Nephron progenitor cell (in vitro differentiated cells): ENCODE measurements at places on chromosomes 1 and 21.

GRCh38 chr1:14733048-14733778 lies 134.7 kb downstream of the KAZN start:
- DNase-seq = no peak

GRCh38 chr1:85984636-85985035 lies 171.9 kb downstream of the COL24A1 start:
- no peak for DNase-seq

DNA sequence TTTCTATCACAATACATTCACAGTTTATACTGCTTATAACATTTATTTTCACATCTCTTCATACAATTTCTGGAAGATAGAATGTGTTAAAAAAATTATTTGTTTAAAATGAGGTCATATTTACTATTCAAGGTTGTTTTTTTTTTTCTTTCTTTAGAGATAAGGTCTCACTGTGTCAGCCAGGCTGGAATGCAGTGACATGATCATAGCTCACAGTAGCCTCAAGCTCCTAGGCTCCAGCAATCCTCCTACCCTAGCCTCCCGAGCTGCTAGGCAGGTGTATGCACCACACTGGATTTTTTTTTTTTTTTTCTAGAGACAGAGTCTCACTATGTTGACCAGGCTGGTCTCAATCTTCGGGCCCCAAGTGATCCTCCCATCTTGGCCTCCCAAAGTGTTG lies 19.0 kb upstream of the RNF11 start:
- no peak for DNase-seq

DNA sequence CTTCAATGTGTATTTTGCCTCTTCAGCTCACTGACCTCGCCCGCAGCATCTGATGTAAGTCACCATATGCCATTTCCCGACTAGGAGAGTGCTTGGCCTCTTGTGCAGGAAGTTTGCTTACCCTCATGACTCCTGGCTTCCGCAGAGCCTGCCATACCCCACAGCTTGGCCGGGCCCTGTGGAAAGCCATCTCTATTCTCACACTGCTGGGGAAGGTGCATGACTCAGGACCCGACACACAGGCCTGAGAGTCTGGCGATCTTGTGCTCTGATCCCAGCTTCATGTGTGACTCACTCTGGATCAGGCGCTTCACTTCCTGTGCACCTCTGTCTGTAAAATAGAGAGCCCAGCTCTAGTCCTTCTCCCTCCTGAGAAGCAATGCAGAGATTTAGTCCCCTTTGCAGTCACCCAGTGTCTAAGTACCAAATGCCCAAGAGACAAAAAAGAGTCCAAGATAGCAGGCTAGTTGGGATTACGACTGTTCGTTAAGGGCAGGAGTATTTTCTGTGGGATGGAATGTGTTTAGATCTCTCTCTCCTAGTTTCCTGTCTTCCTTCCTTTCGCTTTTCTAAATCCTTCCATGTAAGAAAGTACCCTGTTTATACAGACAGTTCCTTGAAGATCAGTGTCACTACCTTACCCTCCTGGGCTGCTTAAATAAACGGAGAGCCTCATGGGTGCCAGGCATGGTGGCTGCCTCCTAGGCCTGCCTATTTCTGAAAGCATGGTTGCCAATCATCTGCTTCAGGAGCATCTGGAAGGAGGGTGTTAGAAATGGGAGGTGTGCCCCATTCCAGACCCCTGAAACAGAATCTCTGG lies 62.8 kb upstream of the KIF26B start:
- no peak for DNase-seq

DNA sequence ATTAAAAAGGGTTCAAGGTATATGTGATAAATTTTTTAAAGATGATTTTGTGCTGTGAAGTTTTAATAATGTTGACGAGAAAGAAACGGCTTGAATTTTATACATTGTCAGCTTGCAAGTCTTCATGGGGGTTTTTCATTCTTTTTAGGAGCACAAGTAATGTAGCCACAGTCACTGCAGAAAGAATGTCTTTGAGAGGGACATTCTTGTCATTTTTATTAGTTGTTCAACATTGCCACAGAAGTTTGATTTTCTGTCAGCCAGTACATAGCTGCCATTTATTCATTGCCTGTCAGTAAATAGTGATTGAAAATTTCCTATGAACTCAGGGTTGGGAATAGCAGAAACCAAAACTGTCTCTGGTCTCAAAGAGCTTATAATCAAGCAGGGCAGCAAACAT lies 156.3 kb downstream of the DHRS3 start:
- DNase-seq = no peak

DNA sequence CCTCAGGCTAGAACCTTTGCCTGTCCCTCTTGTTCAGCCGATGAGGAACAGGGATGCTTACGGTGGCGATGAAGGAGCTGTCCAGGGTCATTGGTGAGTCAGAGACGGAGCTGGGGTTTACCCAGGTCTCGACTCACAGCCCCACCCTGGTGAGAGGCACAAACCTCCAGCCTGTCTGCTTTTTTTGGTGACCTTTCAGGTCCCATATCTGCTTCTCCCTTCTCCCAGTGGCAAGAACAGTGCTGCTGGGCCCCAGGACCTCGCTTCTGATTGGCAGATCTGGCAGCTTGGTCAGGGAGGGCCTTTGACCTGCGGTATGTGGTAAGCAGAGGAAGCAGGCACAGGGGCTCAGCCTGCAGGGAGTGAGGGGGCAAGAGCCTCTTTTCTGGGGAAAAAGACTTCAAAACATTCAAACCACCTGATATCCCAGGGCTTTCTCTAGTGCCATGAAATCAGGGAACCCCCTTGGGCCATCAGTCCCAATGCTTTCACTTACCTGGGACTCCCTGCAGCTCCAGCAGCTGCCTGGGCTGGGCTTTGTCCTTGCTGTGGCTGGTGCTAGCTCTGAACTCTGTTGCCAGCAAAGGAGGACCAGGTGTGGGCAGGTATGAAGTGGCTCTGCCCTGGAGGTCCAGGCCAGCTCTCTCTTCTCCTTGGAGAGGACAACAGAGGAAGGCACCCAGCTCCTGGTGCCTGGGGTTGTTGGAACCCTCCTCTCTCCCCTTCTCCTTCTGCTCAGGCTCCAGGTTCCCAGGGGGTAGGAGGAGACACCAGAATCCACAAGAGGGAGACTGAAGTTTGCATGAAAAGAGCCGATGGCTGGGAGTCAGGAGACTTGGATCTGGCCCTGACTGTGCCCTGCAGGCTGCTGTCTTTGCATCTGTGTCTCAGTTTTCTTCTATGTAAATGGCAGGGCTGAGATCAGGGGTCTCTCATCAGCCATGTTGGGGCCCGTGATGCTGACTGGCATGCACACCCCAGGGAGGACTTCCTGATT lies 41.4 kb downstream of the TRIM62 start:
- DNase-seq = no peak

- DNase-seq = no peak
Measured at GRCh38 chr1:161506336-161507223, 1.3 kb downstream of the FCGR2A start.

DNA sequence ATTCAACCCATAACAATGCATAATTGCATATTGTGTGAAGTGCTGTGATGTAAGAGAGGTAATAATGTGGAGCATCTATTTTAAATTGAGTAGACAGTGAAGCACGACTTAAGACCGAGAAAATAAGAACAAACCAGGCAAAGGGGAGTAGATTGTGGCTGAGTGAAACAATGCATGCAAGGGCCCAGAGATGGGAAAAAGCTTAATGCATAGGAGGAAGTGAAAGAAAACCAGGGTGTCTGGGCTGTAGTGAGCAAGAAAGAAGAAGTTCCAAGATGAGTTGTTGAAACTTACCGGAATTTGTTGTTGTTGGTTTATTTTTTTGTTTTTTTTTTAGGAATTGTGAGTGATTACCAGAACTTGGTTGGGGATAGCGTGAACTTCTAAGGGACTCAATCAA lies 104.7 kb downstream of the SNX7 start:
- no peak for DNase-seq

GRCh38 chr1:149987297-149987595 lies 23.3 kb downstream of the OTUD7B start:
- no peak for DNase-seq

DNA sequence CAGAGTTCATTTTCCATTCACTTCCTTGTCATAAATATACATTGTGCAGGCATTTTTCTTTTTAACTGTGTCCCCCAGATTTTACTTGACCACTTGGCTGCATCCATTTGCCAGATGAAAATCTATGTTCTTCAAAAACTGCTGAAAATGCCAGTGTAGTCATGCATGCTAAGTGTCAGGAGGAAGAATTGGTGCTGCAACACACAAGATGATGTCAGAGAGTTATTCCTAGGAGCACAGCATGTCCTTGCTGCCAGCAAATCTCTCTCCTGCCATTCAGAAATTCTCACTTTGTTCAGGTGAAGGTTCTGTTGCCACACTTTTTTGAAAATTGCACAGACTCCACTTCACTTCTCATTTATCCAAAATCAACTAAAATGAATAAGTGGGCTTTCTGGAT lies 106.4 kb upstream of the MAGI3 start:
- DNase-seq = no peak

GRCh38 chr1:204105131-204105515 lies 32.2 kb downstream of the SOX13 start:
- no peak for DNase-seq

DNA sequence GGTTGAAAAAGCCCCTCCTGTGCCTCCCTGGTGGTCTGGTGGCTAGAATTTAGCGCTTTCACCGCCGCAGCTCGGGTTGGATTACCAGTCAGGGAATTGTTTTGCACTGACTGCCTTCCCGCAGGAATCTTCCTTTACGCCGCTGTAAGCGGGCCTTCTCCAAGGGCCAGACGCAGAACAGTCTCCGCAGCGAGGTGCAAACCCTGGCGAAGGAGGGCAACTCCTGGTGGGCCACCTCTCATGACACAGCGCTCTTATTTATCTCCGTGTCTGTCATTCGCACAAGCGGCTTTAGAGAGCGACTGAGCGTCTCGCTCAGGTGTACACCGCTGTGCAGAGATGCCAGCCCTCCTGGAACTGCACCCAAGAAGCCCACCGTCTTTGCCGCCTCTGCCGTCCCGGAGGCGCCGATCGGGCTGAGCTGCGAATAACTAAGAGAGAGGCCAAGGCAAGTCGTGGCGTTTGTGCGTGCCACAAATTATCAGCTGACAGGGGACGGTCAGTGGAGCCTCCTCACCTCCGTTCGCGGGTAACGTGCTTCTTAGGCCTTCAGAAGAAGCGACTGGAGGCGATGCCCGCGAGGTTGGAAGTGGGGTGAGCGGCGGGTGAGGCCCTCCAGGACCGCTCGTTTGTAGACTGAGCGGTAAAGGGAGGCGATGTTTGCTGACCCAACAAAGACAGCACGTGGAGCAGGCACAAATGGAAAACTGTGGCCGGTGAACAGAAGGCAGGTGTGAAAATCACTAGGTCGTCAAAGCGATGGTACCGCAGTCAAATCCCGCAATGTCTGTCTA lies 93.5 kb downstream of the PRKAB2 start:
- peak; percentile 16 for DNase-seq

DNA sequence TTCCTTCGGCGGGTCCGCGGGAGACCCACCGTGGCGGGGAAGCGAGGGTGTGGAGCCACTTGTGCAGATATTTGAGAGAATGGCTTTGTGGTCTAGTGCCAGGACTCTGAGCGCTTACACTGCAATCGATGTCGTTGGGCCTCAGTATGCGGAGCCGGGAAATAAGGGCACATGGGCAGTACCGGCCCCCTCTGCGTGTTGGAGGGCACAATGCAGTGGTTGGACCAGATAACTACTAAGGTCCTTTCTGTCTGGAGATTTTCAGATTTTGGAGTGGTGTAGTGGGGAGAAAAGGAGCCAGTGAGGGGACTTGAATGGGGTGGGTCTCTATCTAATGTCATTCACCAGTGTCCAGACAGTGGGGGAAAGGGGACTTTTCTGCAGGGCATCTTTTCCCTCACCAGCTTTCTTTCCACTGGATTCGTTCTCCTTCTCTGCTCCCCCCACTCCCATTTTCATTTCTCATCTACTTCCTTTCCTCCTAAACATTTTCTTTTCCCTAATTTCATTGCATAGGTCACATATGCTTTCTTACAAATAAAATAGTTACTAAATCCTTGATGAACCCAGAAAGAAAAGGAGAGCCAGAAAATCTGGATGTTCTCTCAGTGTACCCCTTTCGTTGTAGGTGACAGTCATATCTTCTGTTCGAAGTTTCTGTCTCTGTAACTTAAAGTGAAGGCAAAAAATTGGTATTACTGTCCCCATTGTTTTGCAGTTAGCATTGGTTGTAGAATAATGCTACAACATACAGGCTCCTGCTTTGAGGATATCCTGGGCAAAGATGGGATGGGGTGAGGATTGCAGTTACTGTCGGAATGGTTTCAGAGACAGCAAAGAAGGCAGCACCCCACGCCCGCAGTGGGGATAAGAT lies 1.4 kb downstream of the ATF3 start:
- DNase-seq = no peak

- no peak for DNase-seq
Measured at GRCh38 chr1:112697781-112698201, 9.1 kb downstream of the RHOC start.

DNA sequence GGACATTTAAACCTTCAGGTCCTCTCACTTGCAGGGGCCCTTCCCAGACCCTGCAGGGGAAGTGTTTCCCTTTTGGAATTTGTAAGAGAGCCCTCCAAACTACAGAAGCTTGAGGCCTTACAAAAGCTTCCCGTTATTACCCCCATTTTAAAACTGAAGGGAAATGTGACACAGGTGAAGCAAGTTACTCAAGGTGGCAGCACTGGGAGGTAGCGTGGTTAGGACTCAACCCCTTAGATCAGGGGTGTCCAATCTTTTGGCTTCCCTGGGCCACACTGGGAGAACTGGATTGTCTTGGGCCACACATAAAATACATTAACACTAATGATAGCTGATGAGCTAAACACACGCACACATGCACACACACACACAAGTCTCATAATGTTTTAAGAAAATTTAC lies 15.8 kb upstream of the ZC3H12A start:
- no peak for DNase-seq

- DNase-seq = no peak
Measured at GRCh38 chr21:42051788-42052187, 19.3 kb upstream of the UMODL1 start.

GRCh38 chr1:154075746-154076145 lies 79.1 kb downstream of the NUP210L start:
- DNase-seq = no peak

DNA sequence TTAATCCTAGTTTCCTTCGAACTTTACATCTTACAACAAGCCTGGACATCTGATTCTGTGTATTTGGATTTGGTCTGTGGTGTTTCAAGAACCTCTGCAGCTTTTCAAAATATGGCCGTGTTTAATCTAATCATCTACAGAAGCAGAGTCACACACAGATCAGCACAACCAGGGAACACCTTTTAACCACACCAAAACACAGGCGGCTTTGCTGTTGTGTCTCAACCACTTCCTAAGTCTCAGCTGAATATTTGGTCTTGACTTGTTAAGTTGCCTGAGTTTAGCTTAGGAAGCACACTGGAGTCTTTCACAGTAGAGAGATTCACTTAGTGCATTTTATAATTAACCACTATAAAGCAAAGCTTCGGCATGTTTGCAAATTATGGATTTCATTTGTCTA lies 17.1 kb downstream of the ADAMTS5 start:
- no peak for DNase-seq

DNA sequence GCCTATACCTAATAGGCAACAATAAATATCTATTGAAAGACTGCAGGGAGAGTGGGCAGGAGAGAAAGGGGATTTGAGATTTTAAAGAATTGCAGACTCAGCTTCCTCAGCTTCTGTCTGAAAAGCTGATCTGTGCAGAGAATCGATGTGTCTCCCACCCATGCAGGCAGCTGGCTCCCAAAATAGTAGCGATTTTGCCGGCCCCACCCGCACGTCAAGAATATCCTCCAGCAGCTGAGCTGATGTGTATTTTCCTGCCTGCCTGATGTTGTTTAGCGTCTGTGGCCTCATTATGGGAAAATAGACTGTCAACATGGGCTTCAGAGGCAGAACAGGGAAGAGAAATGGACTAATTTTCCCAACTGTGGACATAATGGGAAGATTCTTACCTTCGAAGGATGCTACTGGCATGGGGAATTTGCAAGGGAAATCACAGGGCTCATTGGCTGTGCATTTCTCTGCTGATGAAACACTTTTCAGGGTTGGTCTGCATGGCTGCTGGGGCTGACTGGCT lies 699.8 kb downstream of the PTPRU start:
- DNase-seq = no peak
